Activated T-cell treated with anti-CD3 and anti-CD28 coated beads, Interleukin-2, amount 50 U/mL, for 4 hours (primary cell): ENCODE measurements at places on chromosomes 6 and 20. TPM values are rescaled to one million over a fixed set of nuclear protein-coding genes. Genes with fewer than 3 reads are reported as not detected.

GRCh38 chr6:39388606-39389483, 66.3 kb upstream of the KCNK16 start:
- no peak for DNase-seq

LCA5 gene
- 0.11 TPM for total RNA-seq

ELOVL5 gene
- 89.4 TPM for total RNA-seq

DNA sequence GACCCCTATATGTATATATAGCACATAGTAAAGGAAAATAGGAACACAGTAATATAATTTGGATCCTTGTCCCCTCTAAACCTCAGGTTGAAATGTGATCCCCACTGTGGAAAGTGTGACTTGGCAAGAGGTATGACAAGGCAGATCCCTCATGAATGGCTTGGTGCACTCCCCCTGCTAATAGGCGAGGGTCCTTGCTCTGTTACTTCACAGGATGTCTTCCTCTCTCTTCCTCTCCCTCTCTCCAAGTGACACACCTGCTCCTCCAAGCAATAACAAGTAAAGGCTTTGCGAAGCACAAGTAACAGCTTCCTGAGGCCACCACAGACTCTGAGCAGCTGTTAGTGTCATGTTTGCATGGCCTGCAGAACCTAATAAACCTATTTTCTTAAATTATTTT, 16.4 kb downstream of the ROMO1 start:
- no peak for DNase-seq

DNA sequence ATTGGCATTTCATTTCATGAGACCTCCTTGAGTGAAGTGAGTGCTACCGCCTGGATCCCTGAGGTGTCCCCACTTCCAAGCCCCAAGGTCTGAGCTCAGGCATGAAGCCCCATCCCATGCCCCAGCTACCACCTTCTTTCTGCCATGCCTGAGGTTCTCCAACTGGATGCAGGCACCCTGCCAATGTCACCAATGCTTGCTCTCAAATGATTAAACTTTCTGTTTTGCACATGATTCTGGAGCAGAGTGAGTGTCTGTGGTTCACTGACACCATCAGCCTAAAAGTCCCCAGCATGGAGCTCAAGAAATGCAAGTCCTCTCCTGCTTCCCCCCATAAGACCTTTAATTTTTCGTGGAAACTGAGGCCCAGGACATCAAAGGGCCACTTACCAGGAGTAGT, 43.7 kb upstream of the BPIFA2 start:
- no peak for DNase-seq

DNA sequence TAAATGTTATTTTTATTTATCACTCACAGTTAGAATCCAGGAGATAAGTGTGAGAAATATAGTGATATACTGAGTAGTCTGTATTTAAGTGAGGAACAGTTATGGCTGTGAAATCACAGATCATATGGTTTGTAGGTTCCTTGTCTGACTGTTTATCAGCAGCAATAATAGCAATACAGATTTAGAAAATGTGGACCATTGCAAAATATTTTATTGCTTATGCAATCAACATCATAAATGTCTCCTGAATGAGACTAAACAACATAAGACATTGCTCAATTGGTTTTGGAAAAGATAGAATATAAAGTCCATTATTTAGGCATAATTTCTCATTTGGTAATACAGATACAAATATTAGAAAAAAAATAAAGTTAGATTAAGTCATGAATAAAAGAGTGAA, 43.7 kb downstream of the CCDC170 start:
- no peak for DNase-seq

- DNase-seq = no peak
These were observed 48.9 kb downstream of the ATXN1 start for GRCh38 chr6:16712255-16712930.

DNA sequence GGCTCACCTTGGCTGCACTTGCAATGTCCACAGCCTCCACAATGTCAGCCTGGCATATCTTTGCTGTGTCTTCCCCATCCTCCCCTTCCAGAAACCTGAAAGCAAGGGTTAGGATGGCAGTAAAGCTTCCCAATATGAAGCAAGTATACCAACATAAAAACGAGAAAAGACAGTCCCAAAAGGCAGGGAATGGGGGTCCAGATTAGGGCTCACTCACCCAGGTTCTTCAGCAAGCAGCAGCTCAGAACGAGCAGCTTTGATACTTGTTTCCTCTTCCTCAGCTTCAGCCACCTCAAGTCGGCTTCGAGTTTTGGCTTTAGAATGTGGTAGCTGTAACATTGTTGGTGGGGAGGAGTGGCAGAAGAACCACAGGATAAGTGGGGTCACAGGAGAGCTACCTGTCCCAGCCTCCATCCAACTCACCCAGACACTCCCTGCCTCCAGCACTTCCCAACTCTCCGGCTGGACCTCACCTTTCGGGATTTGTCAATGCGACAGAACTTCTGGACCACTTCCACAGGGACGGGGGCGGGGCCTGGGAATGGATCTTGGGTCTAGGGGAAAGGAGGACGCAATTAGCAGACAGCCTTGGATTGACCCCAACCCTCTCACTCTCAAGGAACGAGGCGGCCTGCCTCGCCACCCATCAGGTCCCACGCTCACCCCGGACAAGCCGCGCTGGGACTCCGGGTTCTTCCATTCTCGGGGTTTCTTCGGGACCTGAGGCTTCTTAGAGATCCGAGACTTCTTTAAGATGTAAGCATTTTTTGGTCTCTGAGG, 708 bp downstream of the WDR46 start:
- no peak for DNase-seq

- DNase-seq = no peak
These were observed 5.0 kb downstream of the NHSL1 start for GRCh38 chr6:138494312-138494711.
